Right hindlimb (tissue), 1 donor: ENCODE measurements at places on chromosomes 6 and 20.

GRCh38 chr6:56764081-56764566 is 121.4 kb upstream of the DST start:
- DNase-seq: no peak

- DNase-seq: no peak
These were observed 194.6 kb upstream of the ARID1B start for GRCh38 chr6:156582509-156582992.

GRCh38 chr6:86153521-86153920 is 510.8 kb upstream of the SYNCRIP start:
- no peak for DNase-seq

DNA sequence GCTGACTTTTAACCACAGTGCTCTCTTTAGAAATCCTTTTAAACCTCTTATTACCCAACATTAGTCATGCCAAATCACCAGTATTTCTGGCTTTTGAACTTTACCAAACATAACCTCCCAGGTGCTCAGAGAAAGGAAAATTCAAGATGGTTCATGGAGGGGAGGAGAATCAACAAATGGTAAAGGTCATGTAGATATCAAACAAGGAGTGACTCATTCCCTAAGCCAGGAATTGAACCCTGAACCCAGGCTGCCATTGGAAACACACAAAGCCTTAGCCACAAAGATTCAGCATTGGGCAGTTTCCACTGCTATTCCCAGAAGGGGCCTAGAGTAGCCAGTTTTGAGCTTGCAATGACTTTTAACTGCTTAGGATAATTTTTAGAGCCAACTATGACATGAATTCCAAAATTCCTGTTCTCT is 21.6 kb upstream of the ENTPD6 start:
- no peak for DNase-seq

- no peak for DNase-seq
These were observed 598.3 kb downstream of the PKHD1 start for GRCh38 chr6:51489133-51489532.

- no peak for DNase-seq
These were observed 3.9 kb downstream of the SDC4 start for GRCh38 chr20:45344168-45344860.

GRCh38 chr6:30820193-30820592 is 64.1 kb upstream of the DDR1 start:
- no peak for DNase-seq
